Sigmoid colon (tissue), 7 donors: ENCODE measurements at places on chromosomes 3 and 15. TPM values are rescaled to one million over a fixed set of nuclear protein-coding genes. Genes with fewer than 3 reads are reported as not detected.

GRCh38 chr15:62933386-62933785 lies 109.2 kb upstream of the TPM1 start:
- DNase-seq: no peak

UBXN7 gene
- 15.0 TPM for total RNA-seq

SERPINI1 gene
- total RNA-seq: 4.6 TPM

SCN5A gene
- 0.83 TPM for total RNA-seq

NLGN1 gene
- total RNA-seq: 28.1 TPM

DNA sequence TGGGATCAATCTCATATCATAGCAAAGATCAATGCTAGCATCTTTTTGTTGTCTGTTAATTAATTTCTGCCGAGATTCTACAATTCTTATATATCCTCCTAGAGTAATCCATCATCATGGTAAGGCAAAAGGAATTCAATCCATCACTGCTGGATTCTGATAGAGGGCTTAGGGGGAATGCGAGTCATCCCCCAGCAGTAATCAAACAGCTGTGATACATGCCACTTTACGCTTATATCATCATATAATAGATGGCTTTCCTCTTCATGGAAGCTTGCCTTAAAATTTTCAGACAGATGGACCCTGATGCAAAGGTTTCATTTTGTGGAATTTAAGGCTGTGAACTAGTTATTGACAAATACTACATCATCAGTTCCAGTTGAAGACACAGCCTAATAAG lies 645.9 kb downstream of the CADM2 start:
- DNase-seq: no peak
